ENCODE measurements at places on chromosomes 4 and X.

GRCh38 chrX:101485212-101485949 lies at the start of gene ARMCX4:
ARMCX4 (plus strand) TSS chrX:101485456; CDS start chrX:101488590, 3,134 bp downstream.
- peak; percentile 85 for DNase-seq

- DNase-seq, result no peak
Observed at GRCh38 chr4:54731552-54731951, 73.8 kb downstream of the KIT start.

DNA sequence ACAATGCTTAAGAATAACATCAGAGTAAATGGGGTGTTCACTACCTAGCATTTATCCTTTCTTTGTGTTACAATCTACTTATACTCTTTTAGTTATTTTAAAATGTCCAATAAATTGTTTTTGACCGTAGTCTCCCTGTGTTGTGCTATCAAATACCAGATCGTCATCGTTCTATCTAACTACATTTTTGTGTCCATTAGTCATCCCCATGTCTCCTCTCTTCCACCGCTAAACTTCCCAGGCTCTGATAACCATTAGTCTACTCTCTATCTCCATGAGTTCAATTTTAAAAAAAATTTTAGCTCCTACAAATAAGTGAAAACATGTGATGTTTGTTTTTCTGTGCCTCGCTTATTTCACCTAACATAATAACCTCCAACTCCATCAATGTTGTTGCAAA lies 381.9 kb downstream of the PRDM5 start:
- DNase-seq, result no peak

- DNase-seq, result no peak
Observed at GRCh38 chr4:54165438-54165837, 63.7 kb upstream of the PDGFRA start.

- DNase-seq, result no peak
Observed at GRCh38 chr4:123516576-123516975, 120.0 kb downstream of the SPRY1 start.

DNA sequence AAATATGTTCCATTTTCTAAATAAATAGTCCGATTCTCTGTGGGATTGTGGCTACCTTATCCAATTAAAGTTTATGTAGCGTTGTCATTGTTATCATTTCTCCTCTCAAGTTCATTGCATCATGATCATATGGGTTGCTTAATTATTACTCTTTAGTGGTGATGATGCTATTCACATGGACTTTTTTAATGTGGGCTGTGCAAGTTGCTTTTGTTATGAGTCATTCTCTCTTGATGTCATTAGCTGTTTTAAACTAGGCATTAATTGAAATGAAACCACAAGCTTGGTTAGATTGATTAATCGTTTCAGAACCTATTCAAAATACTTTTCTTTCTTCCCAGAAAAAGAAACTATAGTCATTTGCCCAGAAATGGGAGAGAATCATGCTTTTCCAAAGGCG lies 38.2 kb downstream of the NHS start:
- no peak for DNase-seq

- no peak for DNase-seq
Observed at GRCh38 chr4:161601011-161601410, 562.8 kb downstream of the FSTL5 start.

- DNase-seq, result no peak
Observed at GRCh38 chr4:153713866-153714646, 30.0 kb downstream of the TLR2 start.

DNA sequence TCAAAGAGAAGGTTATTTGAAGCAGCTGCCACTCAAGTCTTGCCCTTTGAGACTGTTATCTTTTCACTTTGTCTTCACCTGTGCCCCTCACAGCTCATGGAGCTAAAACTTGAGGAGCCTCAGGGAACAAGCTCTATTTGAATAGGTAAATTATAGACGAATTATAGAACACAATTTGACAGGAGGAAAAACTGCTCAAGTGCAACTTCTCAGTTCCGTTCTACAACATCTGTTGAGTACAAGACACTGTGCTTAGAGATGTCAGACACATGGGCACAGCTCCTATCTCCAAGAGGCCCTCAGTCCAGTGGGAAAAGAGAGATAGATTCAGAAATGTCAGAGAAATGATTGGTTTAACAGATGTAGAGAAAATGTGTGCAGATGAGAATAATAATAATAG lies 5.1 kb downstream of the PPP1R2C start:
- DNase-seq, result no peak

- DNase-seq, result no peak
Observed at GRCh38 chr4:79923281-79923680, 149.7 kb downstream of the ANTXR2 start.

DNA sequence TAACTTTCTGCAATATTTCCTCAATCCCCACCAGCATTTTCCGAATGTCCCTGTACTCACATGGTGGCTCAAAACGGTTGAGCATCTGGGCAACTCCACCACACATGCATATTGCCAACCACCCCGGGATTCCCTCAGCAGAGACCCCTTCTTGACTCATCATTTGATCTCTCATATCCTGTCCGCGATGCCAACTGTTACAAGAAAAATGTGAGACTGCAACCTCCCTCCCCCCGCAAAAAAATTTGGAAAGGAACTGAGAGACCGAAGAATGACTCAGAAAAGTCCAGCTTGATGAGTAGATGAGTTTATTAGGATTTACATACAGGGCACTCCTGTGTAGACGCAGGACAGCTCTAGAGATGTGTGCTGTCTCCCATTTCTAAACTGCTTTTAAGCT lies 561.4 kb downstream of the ZIC3 start:
- no peak for DNase-seq

- DNase-seq, result no peak
Observed at GRCh38 chr4:76570141-76570973, 135.3 kb downstream of the SHROOM3 start.

DNA sequence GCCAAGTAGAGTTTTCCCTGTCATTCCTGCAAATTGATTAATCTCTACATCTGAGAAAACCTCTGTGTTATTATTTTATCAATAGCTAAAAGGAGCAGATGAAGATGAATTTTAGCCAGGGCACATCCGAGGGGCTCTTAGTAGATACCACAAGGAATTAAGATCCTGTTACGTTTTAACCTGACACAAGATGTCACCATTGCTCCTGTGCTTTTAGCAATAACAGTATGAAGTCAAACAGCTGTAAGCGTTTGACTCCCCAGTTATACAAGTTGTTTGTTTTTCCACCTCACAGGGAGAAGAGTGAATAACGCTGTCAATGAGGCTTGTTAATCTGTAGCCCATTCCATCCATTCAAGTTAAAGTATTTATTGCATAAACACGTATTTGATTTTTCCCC lies 76.0 kb upstream of the AP1S2 start:
- peak; percentile 56 for DNase-seq

GRCh38 chr4:162732876-162733275 lies 433.8 kb downstream of the NAF1 start:
- DNase-seq, result no peak

DNA sequence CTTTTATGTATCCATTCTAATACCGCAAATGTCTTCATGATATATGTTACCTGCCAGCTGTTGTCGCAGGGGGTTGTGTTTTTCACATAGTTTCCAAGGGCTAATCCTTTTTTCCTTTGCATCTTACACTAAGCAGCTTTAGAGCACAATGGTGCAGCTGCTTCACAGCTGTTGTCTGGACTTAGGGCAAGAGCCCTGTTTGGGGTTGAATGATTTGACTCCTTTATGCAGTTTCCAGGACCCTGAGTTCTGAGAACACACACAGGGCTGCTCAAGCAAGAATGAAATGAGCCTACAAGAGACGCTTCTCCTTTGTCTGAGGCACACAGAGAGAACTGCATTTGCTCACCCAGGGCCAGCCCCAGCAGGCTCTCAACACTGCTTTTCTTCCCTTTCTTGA lies 20.2 kb downstream of the CCNG2 start:
- no peak for DNase-seq

- DNase-seq, result no peak
Observed at GRCh38 chr4:156516698-156517097, 454.9 kb downstream of the PDGFC start.

- no peak for DNase-seq
Observed at GRCh38 chrX:13440176-13440575, 120.3 kb upstream of the ATXN3L start.
